Activated CD4-positive, alpha-beta T cell treated with anti-CD3 and anti-CD28 coated beads, Interleukin-2, amount 10 ng/mL, durations not matched to agents 7 days and 5 days (primary cell): ENCODE measurements at places on chromosomes 7 and 10. TPM values are rescaled to one million over a fixed set of nuclear protein-coding genes. Genes with fewer than 3 reads are reported as not detected.

- peaks cover 12% of the 10 kb centered on the region for H3K4me1 ChIP-seq
- H3K36me3 ChIP-seq, result no peaks in the 10 kb centered on the region
- no peaks in the 10 kb centered on the region for H3K27me3 ChIP-seq
- H3K27ac ChIP-seq, result no peak overlapping the region
Measured at GRCh38 chr7:70352906-70353305, 754.6 kb downstream of the AUTS2 start.

Gene FFAR4
- not detected for total RNA-seq

Gene NYAP1
- 0.23 TPM for total RNA-seq

- no peak overlapping the region for H3K4me3 ChIP-seq
- DNase-seq, result no peak
- no peaks in the 10 kb centered on the region for H3K4me1 ChIP-seq
- H3K27me3 ChIP-seq, result peaks cover 2% of the 10 kb centered on the region
- no peak overlapping the region for H3K27ac ChIP-seq
Measured at GRCh38 chr10:31051703-31052102, 20.0 kb upstream of the ZNF438 start.

DNA sequence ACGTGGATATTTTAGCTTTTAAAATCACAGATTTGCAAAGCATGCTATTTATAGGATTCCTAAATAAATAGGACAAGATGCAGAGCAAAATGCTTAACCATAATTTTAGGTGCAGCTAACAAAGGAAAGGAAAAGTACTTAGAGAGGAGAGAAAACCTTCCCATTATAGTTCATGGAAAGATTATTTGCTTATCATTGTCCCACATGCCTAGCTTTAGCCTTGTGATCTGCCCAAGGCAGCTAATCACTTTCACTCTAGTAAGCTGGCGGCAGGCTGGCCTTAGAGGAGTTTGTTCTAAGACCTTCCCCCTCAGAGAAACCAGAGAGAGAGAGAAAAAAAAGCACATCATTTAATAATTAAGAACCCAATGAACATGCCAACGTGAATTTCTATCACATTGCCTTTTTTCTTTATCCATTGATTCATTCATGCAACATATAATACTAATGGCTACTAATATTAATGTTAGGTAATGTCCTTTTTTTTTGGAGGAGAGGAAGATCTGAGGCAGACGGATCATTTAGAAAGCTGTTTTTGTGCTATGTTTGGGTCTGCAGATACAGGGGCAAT, 274.6 kb downstream of the ARL4A start:
- DNase-seq, result no peak
- no peaks in the 10 kb centered on the region for H3K27me3 ChIP-seq
- no peaks in the 10 kb centered on the region for H3K36me3 ChIP-seq
- H3K4me3 ChIP-seq, result no peak overlapping the region
- no peak overlapping the region for H3K27ac ChIP-seq

- no peak overlapping the region for H3K4me3 ChIP-seq
- no peak overlapping the region for H3K27ac ChIP-seq
- H3K27me3 ChIP-seq, result no peaks in the 10 kb centered on the region
- H3K36me3 ChIP-seq, result peaks cover 2% of the 10 kb centered on the region
Measured at GRCh38 chr10:102627291-102627735, 17.0 kb upstream of the TRIM8 start.

DNA sequence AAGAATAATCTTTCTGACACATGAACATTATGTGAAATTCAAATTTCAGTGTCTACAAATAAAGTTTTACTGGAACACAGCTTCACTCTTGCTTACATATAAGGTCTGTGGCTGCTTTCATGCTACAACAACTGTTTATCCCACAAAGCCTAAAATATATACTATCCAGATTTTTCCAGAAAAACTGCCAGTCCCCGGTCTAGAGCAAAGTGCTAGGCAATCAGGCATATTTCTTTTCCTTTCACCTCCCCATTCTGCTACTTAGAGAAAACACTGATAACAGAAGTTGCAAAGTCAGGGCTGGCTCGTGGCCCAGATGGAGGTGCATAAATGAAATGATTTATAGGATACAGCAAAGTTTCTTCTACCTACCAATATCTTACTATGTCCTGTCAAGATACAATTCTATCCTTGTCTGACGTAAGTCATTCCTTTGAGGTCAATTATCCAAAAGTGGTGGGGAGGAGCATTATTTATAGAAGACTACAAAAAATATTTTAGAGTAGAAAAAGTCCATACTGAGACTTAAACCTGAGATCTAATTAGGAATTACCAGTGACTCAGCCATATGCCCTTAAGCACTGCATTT, 384.1 kb downstream of the NXPH1 start:
- no peak overlapping the region for H3K4me3 ChIP-seq
- no peak overlapping the region for H3K27ac ChIP-seq
- H3K27me3 ChIP-seq, result no peaks in the 10 kb centered on the region
- no peaks in the 10 kb centered on the region for H3K36me3 ChIP-seq
- H3K4me1 ChIP-seq, result no peaks in the 10 kb centered on the region

GRCh38 chr10:59104186-59104585, 72.3 kb upstream of the PHYHIPL start:
- no peaks in the 10 kb centered on the region for H3K4me1 ChIP-seq
- DNase-seq, result no peak
- H3K36me3 ChIP-seq, result no peaks in the 10 kb centered on the region
- H3K4me3 ChIP-seq, result no peak overlapping the region
- H3K27ac ChIP-seq, result no peak overlapping the region
- no peaks in the 10 kb centered on the region for H3K27me3 ChIP-seq
